Muscle of leg (tissue), 16 donors: ENCODE measurements at places on chromosomes 13 and 19.

GRCh38 chr19:53037101-53038097, 7.1 kb upstream of the ERVV-2 start:
- peak; percentile 33 for DNase-seq

- peak; percentile 43 for DNase-seq
Measured at GRCh38 chr13:36072152-36072935, 58.8 kb downstream of the DCLK1 start.

GRCh38 chr13:94558716-94559115, 37.2 kb downstream of the TGDS start:
- no peak for DNase-seq

DNA sequence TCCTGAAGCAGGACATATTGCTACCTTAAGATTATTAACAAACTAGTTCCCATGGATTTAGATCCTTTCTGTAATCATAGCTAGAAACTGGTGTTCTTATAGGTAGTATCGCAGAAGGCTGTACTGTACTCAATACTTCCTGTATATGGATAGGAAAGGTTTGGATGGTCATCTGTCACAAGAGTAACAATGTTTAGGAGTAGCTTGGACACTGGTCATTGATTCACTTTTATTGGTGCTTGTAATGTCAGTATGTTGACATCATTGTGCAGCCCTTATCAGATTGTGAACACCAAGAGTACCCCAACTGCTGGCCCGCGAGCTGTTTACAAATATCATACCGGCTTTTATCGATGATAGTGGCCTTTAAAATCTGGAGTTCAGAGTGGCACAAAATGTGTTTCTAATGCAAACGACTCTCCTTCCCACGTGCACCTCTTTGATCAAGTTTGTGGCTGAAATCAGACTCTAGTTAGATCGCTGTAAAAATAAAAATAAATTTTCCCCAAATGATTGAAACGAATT, 605 bp upstream of the CDK8 start:
- DNase-seq, result no peak

- no peak for DNase-seq
Measured at GRCh38 chr19:49579193-49579592, 1.2 kb downstream of the NOSIP start.

DNA sequence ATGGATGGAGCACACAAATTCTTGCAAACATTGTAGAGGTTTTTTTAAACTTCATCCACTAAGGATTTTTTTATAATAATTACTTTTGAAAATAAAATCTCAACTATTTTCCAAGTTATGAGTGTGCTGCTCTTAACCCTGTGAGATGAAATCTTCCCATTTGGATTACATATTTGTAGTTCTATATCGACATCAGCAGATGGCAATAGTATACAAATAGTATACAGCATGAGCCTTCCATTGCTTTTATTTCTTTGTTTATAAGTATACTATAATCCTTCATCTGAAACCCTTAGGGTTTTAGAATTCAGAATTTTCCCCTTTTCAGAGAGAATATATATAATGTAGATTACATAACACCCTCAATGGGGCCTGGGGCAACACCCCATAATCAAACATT, 70.5 kb downstream of the GJA3 start:
- DNase-seq, result peak; percentile 15

- peak; percentile 85 for DNase-seq
Measured at GRCh38 chr13:83881917-83882605, at the start of gene SLITRK1. TSS of gene SLITRK1 (minus strand) at chr13:83882474. CDS start at chr13:83881507, 967 bp downstream.

- DNase-seq, result peak; percentile 37
Measured at GRCh38 chr19:14150041-14150769, 13.8 kb upstream of the ASF1B start.

DNA sequence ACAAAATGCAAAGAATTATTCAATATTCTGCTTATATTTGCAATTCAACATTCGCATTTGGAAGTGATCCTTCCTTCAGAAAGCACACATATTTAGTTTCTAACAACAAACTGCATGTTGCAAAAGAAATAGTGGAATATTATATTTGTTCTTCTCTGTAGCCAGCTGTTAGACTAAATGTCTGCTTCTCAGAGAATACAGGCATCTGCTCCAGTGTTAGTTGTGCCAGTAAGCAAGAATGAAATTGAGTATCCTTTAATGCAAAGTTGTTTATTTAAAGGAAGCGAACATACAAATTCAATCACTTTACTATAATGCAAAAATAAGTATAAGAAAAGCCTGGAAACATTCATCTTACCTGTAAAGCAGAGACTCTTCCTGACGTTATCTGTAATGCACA, 663 bp downstream of the SLITRK6 start:
- DNase-seq, result peak; percentile 40

DNA sequence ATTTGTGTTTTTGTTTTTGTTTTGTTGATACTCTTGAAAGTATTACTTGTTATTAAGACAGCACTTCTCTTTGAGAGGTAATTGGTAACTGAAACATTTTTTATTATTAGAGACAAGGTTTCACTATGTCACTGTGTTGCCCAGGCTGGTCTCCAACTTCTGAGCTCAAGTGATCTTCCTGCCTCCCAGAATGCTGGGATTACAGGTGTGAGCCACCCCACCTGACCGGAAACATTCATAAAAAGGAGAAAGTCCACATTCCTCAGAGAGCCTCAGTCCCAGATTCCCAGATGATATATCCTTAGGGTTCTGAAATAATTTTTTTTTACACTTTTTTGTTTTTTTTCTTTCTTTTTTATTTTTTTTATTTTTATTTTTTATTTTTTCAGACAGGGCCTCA, 2.7 kb downstream of the CARM1 start:
- DNase-seq, result peak; percentile 2

- DNase-seq, result no peak
Measured at GRCh38 chr13:43044720-43045301, 21.4 kb downstream of the DNAJC15 start.

DNA sequence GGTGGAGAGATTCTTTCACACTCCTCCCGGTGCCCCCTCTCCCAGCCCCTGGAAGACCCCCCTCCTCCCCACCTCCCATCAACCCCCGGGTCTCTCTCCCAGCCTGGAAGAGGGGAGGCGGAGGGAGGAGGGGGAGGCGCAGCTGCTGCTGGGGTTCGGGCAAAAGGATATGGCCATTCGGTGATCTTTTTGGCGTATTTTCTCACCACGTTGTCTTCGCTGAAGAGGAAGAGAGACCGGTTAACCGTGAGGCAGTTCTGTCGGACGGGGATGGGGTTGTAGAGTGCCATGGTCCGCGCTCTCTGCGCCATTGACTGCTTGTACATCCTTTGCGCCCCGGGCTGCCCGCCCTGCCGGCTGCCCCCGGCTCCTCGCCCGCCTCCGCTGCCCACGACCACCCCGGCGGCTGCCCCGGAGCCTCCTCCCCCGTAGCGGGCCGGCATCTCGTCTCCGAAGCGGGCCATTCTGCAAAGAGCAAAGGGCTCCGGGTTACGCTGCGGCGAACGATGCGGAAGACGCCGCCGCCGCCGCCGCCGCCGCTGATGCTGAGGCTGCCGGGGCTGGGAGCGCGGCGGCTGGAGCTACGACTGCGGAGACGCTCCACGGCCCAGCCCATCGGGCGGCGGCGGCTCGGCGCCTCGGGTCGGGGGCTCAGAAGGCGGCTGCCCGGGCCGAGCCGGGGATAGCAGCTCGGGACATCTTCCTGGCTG, 363 bp downstream of the CACNA1A start:
- DNase-seq, result no peak

DNA sequence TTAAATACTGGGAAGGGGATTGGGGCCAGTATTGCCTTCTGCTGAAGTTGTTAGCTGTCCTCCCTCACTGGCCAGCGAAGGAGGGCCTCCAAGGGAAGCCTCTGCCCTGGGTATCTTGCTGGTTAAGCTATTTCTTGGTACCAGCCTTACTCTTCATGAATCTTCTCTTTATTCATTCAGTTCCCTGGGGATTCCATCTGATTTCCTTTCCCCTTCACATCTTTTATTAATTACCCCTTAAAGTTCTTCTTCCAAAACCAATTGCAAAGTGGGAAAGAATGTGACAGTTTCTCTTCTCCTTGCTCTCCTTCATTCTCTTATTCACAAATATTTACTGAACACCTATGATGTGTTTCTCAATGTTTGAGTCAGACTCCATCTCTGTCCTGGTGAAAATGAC, 36.7 kb upstream of the STK24 start:
- peak; percentile 13 for DNase-seq

- DNase-seq, result peak; percentile 46
Measured at GRCh38 chr13:60654415-60654814, 257.4 kb downstream of the TDRD3 start.

GRCh38 chr13:62290542-62290941, 874.9 kb upstream of the PCDH20 start:
- no peak for DNase-seq

DNA sequence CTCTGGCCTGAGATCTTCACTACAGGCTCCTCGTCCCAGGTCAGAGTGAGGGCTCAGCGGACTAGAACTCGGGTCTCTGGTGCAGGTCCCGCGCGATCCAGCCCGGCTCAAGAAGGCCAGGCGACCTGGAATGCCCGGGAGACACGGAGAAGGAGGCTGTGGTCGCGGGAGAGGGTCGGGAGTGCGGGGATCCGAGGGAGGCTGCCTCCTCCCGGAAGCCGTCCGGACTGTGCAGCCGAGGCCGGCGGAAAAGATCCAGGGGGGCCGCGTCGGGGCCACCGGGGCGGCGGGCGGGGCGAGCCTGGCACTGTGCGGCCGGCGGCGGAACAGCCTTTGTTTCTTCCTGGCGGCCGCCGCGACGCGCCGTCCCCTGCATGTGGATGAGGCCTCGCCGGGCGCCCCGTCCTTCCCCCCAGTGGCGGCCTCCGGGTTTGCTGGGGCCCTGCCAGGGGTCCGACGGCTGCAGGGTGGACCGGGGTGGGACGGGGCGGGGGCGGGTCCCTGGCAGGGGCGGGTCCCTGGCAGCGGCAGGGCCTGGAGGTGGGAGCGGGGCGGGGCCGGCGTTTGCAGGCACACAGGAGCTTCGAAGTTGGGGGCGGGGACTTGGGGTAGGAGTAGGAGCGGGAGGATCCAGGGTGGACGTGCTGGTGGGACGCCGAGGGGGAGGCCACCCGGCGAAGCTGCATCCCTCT, 1.0 kb upstream of the SLC7A10 start:
- no peak for DNase-seq

DNA sequence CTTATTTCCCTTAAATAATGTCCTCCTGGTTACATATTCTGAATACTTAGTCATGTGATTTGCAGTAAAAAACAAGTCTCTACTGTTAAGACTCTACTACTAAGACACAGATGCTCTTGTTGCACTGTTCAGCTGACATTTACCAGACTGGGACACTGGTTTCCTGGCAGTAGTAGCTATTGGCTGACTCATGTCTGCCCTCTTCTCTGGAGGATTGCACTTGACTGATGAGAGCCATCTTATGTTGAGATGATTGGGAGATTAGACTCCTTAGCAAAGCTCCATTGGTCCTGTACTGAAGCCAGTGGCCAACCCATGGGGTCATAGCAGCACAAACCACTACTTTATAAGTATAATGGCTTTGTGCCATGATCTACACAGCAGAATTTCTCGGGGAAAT, 1672.6 kb upstream of the PCDH20 start:
- DNase-seq, result no peak

DNA sequence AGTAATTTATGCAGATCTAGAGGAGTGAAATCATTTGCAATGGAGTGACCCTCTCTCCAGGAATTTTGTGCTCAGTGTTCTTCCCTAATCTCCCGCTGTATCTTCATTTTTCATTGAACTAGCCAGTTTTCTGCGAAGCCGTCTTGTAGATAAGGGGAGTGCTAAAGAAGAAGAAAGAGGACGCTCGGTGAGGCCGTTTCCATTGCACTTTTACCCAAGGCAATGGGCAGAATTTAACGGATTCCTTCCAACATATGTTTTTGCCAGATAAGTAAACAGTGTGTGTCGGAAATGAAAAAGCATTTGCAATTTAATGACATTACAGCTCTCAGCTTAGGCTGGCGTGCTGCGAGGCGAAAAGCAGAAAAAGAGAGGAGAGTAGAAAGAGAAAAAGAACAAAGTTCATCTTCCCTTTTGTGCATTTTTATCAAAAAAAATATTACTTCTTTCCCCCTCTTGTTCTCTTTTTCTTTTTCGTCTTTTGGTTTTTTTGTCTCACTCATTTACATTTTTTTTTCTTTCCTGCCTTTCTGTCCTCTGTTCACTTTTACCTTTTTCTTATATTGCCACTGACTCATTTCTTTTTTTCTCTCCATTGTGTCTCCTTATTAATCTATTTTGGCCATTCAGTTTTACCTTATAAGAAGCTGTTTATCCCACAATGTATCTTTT, 49.9 kb downstream of the SOX21 start:
- DNase-seq, result no peak

DNA sequence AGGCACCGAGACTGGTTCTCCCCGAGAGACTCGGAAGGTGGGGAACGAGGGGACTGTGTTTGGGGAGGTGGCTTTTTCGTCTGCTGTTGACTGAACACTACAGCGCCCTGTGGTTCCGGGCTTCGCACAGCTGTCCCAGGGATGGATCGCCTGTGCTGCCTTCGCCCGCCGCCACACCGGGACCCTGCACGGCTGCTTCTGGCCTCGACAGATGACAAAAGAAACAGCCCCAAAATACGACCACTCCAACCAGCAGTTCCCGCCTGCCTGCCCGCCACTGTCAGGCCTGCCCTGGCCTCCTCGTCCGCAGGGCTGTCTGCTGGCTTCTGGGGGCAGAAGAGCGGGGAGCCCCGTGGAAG, 13.3 kb upstream of the GNA15 start:
- DNase-seq, result no peak

DNA sequence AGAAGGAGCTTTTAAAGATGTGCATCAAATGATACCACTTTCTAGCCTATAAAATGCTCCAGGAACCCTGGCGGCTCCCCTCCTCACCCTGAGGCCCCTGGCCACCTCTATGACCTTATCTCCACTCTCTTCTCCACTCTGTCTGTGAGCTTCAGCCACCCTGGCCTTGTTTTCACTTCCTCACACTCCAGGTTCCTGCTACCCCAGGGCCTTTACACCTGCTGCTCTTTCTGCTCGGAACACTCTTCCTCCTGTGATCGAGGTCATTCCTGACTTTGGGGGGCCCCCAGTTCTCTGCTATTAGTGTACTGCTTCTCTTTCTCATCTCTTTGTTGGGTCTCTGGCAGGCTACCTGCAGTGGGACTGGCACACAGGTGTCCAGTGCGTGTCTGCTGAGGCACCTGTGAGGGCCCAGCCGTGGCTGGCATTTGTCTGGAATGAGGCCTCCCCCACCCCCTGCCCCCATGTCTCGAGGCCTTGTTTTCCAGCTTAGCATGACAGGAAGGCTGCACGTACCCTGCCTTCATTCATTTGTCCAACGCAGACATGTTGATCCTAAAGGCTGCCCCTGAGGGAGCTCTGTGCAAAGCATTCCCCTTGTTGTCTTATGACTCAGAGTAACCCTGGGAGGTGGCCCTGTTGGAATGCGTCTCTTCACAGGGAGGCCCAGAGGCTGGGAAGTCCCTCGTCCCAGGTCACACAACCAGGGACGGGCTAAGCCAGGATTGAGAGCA, 2.3 kb downstream of the DDA1 start:
- no peak for DNase-seq

- no peak for DNase-seq
Measured at GRCh38 chr19:36377541-36378178, 1.3 kb downstream of the ZFP14 start.

GRCh38 chr13:51330791-51331190, 8.7 kb upstream of the SERPINE3 start:
- no peak for DNase-seq
